Activated CD4-positive, alpha-beta T cell treated with anti-CD3 and anti-CD28 coated beads for 4 hours (primary cell): ENCODE measurements at places on chromosomes 16 and 17.

DNA sequence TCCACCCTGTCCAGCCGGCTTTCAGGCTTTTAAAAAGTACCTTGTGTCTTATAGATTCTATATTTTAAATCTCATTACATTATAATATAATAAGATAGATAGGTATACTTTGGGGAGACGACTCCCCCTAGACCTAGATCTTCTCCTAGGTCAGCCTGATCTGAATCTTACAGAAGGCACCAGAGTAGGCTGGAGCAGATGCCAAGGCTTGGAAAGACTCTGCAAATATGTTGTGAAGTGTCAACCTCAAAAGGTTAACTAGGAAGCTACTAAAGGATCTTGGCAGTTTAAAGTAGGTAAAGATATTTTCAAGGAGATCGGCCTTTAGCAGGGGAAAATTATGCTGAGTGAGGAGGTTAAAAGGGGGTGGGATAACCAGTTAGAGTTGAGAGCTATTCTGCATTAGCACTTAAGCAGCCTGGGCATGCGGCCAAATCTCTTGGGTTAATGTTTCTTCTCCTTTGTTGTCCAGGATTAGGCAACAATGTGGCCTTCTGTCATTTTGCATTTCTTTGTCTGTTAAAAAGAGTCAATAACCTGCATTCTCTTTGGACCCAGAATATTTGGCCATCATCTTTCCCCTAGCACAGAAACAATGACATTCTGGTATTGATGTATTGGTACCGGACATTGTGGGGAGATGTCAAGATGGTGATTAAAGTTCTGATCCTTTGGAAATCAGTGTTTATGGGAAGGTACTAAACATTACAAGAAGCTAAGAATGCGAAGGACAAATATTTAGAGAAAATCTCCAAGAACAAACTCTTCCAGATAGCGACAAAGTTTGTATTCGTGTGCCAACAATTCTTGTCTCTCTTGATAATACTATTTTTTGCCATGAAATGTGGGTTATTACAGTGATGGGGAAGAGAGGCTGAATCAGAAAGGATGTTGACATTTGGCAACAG, 51.2 kb upstream of the DHX40 start:
- no peak for DNase-seq

DNA sequence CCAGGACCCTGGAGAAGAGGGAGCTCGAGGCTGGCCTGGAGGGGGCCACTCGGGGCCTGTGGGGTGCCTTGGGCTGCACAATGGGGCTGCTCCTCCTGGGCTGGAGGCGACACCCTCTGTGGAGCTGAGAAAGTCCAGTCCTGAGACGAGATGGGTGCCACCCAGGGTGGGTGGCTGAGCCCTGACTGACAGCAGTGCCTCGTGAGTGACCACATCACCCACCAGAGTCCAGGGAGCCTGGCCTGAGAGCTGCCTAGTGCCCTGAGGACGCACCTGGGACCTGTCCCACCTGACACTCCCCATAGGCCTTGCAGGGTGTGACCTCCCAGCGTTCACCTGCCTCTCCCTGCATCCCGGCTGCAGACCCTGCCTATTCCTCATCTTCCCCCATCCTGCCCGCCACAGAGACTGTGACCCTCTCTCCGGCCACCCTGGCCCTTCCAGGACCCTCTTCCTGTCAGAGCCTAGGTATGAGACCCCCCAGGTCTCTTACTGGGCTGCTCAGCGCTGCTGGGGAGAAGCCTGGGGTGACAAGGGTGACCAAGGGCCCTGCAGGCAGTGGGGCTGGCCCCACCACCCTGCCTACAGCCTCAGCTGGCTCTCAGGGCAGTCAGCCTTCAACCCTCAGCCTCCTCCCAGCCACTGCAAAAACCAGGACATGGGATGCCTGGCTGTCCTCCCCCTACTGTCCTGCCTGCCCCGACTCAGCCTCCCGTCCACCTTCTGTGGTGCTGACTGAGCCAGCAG, 41.2 kb downstream of the TNFRSF13B start:
- no peak for DNase-seq

GRCh38 chr16:50234771-50235556, 31.4 kb upstream of the ADCY7 start:
- DNase-seq, result no peak

DNA sequence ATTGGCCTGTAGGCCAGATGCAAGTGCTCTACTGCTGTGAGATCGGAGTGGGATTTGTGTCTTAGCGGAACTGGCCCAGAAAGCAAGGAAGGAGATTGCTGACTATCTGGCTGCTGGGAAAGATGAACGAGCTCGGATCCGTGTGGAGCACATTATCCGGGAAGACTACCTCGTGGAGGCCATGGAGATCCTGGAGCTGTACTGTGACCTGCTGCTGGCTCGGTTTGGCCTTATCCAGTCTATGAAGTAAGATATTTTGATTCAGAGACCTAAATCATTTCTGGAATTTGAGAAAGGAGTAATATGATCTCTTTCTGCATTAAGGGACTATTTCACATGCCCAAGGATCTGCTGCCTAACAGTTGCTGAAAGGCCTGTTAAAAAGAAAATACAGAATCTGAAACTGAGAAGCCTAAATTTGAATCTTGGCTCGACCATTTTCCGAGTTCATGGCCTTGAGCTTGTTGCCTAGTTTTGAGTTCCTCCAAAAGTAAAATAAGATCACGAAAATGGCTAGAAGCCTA, 21.1 kb downstream of the IST1 start:
- DNase-seq, result no peak

DNA sequence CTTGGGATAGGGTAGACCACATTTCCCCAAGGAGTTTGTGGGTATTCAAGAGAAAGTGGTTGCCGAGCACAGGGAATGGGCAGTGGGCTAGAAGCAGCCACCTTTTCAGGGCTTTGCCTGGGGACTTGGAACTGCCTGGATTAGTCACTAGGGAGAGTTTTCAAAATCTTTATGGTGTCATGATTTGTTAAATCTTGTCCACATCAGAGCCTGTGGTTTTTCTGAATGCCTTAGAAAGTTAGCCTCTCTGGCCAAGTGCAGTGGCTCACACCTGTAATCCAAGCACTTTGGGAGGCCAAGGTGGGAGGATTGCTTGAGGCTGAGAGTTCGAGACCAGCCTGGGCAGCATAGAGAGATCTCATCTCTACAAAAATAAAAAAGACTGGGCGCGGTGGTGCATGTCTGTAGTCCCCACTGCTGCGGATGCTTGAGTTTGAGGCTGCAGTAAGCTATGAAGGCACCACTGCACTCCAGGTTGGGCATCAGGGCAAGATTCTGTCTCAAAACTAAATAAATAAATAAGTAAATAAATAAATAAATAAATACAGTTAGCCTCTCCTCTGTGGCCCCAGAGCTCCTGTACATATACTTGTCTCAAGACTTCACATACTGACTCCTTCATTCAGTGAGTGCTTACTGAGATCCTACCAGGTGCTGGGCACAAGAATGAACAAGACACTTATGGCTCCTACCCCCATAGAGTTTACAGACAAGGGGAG, 76.3 kb upstream of the HNF1B start:
- no peak for DNase-seq
